Activated naive CD4-positive, alpha-beta T cell treated with anti-CD3 and anti-CD28 coated beads for 36 hours (primary cell): ENCODE measurements at places on chromosomes 12 and 14. TPM values are rescaled to one million over a fixed set of nuclear protein-coding genes. Genes with fewer than 3 reads are reported as not detected.
A peak's percentile ranks its signal among the peaks of the same experiment; 100 is the strongest.

- DNase-seq, result peak; percentile 47
Measured at GRCh38 chr14:90381999-90382451, 14.8 kb upstream of the CALM1 start.

- DNase-seq, result no peak
Measured at GRCh38 chr12:42459336-42459847, 130.2 kb downstream of the PRICKLE1 start.

GRCh38 chr12:74337951-74338350, 199.7 kb upstream of the ATXN7L3B start:
- no peak for DNase-seq

TRIAP1 gene
- total RNA-seq, result 59.2 TPM

DNA sequence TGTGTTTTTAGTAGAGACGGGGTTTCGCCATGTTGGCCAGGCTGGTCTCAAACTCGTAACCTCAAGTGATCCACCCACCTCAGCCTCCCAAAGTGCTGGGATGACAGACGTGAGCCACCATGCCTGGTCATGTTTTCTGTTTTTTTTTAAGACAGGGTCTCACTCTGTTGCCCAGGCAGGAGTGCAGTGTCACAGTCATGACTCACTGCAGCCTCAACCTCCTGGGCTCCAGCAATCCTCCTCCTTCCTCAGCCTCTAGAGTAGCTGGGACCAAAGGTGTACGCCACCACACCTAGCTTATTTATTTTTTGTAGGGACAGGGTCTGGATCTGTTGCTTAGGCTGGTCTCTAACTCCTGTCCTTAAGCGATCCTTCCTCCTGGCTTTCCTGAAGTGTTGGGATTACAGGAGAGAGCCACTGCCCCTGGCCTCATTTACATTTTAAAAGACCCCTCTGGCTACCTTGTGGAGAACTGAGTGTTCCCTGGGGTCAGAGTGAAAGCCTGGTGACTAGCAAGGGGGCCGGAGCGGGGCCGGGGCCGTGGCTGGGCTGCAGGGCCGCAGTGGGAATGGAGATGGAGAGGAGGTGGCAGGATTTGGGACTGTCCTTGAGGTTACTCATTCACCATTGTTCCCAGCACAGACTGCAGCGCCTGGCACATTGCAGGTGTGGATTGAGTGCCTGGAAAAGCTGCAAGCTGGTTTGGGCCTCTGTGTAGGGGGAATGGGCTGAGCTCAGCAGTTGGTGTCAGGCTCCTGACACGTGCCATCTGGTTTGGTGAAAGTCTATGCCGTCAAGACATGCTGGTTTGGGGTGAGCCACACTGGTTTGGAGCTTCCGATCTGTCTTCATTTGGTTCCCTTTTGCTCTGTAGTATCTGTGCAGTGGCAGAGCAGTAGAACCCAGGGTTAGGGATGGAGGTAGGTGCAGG, 18.1 kb downstream of the KMT5A start:
- no peak for DNase-seq

DNA sequence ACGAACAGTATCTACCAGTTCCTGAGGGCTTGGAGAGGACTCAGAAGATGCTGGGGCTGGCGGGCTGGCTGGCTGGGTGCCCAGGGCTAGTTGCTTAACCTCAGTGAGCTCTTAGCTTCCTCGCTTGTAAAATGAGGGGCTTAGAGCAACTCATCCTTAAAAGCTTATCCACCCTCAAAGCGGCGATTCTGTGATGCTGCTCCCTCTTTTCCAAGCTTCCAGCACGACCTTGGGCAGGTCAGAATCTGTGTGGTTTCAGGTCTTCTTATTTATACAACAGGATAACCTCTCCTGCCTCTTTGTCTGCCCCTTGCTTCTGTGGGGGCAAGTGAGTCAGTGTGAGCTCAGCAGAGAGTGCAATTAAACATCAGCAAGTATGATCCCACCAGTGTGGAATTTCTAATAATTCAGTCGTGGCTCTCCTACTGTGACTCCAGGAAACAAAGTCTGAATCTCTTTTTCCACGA, 281.8 kb downstream of the KSR2 start:
- no peak for DNase-seq

FOXA1 gene
- not detected for total RNA-seq

DNA sequence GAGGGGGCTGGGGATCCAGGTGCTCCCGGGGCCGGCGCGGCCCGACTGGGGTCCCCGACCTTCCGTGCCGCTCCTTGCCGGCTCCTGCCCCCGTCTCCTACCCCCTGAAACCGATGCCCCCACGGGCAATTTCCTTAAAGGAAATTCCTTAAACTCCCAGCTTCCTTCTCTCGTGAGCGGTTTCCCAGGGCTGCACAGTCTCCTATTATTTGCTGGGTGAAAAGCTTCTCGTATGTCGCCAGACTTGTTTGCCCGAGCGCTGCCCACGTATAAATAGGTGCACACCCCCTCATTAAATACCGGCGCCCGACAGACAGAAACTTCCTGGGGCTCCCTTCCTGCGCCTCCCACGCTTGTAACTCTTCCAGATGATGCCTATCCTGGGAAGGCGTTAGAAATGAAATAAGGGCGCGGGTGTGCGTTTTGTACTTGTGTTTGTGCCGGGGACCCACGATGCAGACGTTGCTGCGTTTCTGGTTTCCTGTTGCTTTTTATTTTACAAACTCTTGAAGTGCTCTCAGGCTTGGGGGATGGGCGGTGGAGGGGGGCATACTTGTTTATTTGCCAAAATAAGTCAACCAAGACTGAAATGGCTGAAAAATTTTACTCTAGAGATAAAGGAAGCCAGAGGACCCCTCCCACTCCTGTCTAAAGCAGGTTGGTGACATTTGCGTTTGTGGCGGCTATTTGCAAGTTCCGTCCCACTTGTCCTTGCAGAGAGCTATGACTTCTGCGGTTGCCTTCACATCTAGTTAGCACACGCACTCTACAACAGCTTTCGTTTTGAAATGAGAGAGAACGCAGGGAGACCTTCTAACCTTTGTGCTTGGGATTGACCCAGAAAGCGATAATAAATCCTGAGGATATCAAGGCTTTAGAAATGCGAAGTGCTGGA, 1.0 kb downstream of the HIP1R start:
- DNase-seq, result peak; percentile 72

GRCh38 chr12:95573951-95574576, 22.8 kb upstream of the USP44 start:
- DNase-seq, result no peak

SYCP3 gene
- total RNA-seq, result not detected

GRCh38 chr12:50039151-50039835, 14.0 kb upstream of the RACGAP1 start:
- peak; percentile 94 for DNase-seq

DNA sequence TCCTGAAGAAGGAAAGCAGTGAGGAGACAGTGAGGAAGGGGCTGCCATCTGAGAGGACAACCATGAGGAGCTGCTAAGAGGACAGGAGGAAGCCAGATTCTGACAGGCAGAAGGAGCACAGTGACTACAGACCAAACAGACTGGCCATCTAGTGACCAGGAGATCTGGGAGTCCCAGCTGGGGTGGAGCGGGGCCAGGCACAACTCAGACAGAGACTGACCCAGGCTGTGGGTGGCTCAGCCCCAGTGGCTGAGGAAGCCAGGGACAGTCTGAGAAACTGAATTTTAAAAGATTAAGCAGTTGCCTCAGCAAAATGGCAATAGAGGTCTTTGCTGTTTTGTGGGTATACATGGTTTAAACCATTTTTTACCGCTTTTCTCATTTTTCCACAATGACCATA, 28.9 kb downstream of the LRRC74A start:
- no peak for DNase-seq

DNA sequence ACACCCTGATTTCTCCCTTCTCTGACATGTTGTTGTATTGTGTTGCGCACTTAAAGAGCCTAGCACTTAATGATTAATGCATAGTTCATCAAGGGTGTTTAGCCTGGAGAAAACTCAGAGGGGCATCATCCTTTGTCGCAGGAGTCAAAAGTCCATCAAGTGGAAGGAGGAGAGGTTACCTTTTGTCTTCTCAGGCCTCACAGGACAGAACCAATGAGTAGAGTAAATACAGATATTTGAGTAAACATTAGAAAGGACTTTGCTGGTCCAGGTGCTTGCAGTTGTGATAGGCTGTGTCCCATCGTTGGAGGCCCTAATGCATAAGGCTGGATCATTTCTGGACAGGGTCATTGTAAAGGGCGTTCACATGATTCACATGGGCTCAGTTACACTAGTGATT, 430.9 kb downstream of the PCNX1 start:
- DNase-seq, result no peak

MIPOL1 gene
- not detected for total RNA-seq

DNA sequence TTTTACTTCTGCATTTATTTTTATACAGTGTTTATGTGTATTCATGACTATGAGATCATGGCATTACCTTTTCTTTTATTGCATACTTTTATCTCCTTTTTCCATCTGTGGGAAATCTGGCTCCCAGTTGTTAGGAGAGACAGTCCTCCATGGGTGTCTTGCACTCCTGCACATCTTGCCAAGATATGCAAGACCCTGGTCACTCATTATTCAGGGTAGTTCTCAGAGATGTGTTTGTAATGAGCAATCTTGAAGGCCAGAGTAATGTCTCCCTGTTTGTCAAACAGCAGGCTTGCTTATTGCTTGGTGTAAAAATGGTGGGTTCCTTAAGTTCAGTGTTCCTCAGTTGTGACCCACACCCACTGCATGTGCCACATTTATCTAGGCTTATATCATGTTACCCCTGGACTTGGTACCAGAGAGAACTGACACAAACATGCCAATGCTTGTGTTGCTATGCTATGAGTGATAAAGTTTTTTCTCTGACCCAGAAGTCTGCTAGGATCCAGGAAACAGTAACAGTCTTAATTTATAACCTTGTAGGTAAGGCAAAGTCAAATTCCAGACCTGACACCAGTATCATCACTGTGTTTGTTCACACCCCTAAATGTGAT, 36.8 kb downstream of the PPHLN1 start:
- DNase-seq, result no peak

GRCh38 chr12:119047641-119048040, 66.3 kb downstream of the SRRM4 start:
- DNase-seq, result no peak

IL31 gene
- not detected for total RNA-seq

GRCh38 chr12:121287267-121287954, 9.1 kb downstream of the CAMKK2 start:
- DNase-seq, result no peak

ITGB7 gene
- total RNA-seq, result 32.5 TPM

- no peak for DNase-seq
Measured at GRCh38 chr14:103101257-103101962, 6.9 kb downstream of the EXOC3L4 start.

GRCh38 chr12:117526757-117527478, 165.5 kb upstream of the NOS1 start:
- no peak for DNase-seq

P2RX2 gene
- total RNA-seq, result not detected

CARMIL3 gene
- total RNA-seq, result 0.99 TPM

DNA sequence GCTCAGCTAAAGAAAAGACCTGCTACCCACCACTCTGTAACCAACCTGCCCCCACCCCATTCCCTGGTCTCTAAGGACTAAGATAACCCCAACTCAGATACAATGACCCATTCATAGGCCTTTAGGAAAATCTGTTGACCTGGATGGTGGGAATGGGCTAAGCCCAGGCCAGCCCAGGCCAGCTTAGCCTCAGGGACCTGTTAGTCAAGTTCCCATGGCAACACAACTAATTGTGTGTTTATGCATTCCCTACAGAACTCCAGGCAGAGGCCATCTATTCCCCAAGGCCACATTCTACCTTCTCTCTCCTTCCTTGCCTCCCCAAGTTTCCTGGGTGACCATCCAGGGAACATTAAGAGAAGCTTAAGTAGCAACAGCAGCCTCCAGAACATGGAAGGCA, 16.1 kb upstream of the KRT8 start:
- DNase-seq, result no peak

GNB3 gene
- 0.48 TPM for total RNA-seq

DNA sequence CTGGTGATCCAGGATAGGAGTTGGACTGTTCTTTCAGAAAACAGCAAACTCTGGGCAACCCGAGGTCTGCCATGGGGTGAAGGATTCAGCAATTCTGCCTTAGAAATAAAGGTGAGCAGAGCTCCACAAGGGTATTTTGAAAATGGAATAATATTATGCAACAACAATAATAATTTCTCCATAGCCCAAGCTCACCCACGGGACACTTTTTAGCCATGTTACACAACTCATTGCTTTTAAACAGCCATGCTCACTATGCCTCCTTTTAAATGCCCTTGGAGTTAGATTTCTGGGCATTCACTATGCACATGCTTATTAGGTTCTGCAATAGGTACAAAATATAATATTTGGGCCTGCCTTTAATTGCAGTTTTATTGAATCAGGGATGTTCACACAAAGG, 37.2 kb downstream of the SLC35F4 start:
- DNase-seq, result no peak

FERMT2 gene
- total RNA-seq, result 3.0 TPM

SSTR1 gene
- not detected for total RNA-seq

SLCO1B1 gene
- total RNA-seq, result not detected
